ENCODE measurements at places on chromosomes 5 and 9. TPM values are rescaled to one million over a fixed set of nuclear protein-coding genes. Genes with fewer than 3 reads are reported as not detected.

The PCDHGB3 gene
- total RNA-seq = 6.3 TPM

DNA sequence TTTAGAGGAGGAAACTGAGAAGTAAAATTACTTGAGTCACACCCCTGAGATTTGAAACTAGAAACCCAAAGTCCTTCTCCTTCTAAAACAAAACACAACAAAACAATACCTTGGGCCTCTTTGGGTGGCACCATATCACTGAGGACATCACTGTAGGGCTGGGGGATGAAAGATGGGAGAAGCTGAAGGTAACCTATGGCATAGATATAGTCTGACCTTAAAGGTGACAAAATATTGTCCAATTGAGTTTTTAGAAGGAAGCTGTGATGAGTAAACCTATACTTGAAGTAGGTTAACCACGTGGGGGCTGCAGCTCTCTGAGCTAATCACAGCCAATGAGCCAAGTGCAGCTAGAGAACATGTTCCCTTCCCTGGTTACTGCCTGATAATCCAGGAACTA, 167.4 kb upstream of the CD180 start:
- DNase-seq = no peak

GRCh38 chr9:133164191-133164590, 477 bp upstream of the GBGT1 start:
- no peak for DNase-seq

DNA sequence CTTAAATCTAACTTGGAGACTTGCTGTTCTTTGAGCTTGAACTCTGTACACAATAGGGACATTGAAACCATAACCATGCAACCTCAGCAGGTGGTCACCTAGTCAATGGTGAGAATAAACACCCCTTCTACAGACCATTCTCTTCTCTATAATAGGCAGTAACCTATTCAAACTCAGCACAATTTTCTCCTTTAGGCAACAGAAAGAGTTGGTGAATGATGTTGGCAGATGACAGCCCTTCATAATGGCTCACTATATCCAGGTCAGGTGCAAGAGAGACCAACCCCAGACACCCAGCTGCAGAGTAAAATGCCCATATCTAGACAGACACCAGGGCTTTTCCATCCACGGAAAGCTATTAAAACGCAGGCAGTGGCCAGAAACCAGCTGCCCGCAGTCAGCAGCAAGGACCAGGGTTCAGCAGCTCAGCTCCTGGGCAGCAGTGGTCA, 106.7 kb downstream of the SERINC5 start:
- DNase-seq = no peak

GRCh38 chr9:114110180-114110579, 11.1 kb upstream of the KIF12 start:
- no peak for DNase-seq

The PHF24 gene
- total RNA-seq = 0.11 TPM

- no peak for DNase-seq
Observed at GRCh38 chr9:123111427-123112014, 78.1 kb downstream of the GPR21 start.

All from left ventricle myocardium inferior (tissue), 1 donor.